ENCODE measurements at places on chromosomes 2 and 18. TPM values are rescaled to one million over a fixed set of nuclear protein-coding genes. Genes with fewer than 3 reads are reported as not detected.

- no peaks in the 10 kb centered on the region for H3K36me3 ChIP-seq
- no peaks in the 10 kb centered on the region for H3K4me1 ChIP-seq
- no peak overlapping the region for H3K4me3 ChIP-seq
- no peak for DNase-seq
- H3K27ac ChIP-seq, result no peak overlapping the region
These were observed 246.9 kb downstream of the LNPK start for GRCh38 chr2:175755169-175755568.

DNA sequence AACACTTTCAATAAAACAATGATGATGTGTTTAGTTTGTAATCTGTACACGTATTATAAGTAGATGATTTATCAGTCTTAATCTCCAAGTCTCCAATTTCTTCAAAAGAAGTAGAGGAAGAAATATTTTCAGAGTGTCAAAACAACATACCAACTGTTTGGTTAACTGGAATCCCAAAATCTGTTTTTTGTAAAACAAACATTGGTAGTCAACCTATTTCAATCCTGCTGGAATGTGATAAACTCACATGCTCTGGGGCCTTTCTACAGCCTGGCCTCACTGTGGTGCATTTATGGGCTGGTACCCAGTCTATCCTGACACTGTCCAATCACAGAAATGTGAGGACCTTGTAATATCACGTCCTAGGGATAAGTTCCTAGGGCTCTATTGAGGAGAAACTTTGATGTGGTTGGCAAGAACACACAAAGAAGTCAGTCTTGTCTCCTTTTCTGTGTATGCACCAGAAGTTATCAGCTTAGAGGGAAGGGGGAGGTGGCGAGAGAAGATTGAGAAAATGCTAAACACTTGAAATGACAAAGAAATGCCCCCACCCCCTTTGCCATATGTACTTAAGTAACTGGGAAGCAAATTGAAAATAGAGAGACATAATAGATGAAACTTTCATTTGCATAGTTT lies 47.2 kb downstream of the PRKRA start:
- no peak for DNase-seq
- H3K27me3 ChIP-seq, result no peaks in the 10 kb centered on the region
- no peaks in the 10 kb centered on the region for H3K4me1 ChIP-seq
- no peak overlapping the region for H3K4me3 ChIP-seq
- H3K36me3 ChIP-seq, result no peaks in the 10 kb centered on the region

GRCh38 chr2:199807966-199808365 lies 43.0 kb downstream of the FTCDNL1 start:
- H3K36me3 ChIP-seq, result no peaks in the 10 kb centered on the region
- H3K27me3 ChIP-seq, result no peaks in the 10 kb centered on the region
- no peak overlapping the region for H3K4me3 ChIP-seq
- no peak overlapping the region for H3K27ac ChIP-seq

IGFBP5 gene
- total RNA-seq, result not detected

LOXHD1 gene
- not detected for total RNA-seq

DPP10 gene
- not detected for total RNA-seq

SOCS6 gene
- total RNA-seq, result 1.0 TPM

GRCh38 chr2:224257156-224257555 lies 144.8 kb downstream of the FAM124B start:
- H3K27me3 ChIP-seq, result peaks cover 5% of the 10 kb centered on the region
- no peak for DNase-seq
- no peak overlapping the region for H3K4me3 ChIP-seq
- H3K4me1 ChIP-seq, result no peaks in the 10 kb centered on the region

DNA sequence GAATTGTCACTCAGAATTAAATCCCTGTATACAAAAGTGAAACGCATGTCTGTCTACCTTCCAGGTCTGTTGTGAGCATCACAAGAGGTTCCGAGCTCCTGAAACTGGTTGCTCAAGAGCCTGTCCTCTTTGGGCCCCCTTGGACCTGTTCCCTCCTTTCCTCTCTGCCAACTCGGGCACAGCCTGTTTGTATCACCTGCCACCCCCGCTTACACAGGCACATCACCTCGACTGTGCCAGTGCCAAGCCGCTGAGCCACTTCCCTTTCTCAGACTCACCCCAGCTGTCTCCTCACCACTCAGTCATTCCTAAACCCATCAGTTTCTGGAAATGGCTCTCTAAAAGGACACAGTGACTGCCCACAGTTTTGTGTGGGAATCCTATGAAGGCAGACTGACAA lies 3.1 kb downstream of the EFR3B start:
- H3K4me3 ChIP-seq, result no peak overlapping the region
- peaks cover 19% of the 10 kb centered on the region for H3K4me1 ChIP-seq
- H3K27me3 ChIP-seq, result peaks cover 34% of the 10 kb centered on the region
- no peaks in the 10 kb centered on the region for H3K36me3 ChIP-seq
- DNase-seq, result no peak

All from CD8-positive, alpha-beta memory T cell (primary cell).